ENCODE measurements at places on chromosomes 5 and 9.

- no peak for DNase-seq
Measured at GRCh38 chr5:158545949-158546530, 553.7 kb downstream of the EBF1 start.

DNA sequence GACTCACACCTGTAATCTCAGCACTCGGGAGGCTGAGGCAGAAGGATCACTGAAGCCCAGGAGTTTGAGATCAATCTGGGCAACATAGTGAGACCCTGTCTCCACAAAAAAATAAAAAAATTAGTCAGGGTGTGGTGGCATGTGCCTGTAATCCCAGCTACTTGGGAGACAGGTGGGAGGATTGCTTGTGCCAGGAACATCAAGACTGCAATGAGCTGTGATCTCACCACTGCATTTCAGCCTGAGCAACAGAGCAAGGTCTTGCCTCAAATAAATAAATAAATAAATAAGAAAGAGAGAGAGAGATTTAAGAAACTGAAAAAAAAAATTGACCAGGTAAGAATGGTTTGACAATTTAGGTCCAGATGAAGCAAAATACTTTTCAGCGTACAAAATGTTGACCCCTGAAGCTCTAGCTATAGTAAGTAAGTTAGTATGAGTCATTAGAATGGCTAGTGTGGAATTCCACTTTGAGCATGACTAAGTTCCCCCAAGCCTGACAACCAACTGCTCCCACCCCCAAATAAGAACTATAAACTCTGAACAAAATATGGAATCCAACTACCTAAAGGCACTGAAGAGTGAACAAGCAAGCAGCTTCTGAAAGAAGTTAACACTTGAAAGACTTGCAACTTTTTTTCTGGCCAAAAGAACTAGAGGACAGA is 217.8 kb upstream of the TLE4 start:
- no peak for DNase-seq

DNA sequence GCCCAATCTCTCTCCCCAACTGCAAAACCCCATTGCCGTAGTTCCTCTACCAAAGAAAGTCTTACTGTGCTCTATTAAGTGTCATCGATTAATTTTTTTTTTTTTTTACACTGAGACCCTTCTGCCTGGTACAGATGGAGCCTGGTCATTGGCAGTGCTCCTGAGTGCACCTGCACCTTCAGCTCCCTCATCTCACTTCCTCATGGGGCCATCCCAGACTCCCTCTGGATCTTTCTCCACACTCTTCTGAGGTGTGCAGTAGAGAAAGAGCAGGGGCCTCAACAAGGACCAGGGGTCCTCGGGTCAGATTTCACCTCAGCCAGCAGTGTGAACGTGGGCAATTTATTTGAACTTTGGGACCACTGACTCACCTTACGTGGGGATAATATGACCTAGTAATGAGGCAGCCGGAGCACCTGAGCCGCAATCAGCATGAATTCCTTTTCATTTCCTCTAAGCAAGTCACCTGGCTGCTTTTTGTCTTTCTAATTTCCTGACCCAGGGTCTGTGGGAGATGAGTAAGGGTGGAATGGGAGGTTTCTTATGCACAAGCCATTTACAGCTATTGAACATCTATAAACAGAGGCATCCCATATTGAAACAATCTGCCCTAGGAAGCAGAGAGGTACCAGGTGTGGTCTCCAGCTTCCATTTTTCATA is 22.3 kb upstream of the GABRP start:
- DNase-seq, result no peak

DNA sequence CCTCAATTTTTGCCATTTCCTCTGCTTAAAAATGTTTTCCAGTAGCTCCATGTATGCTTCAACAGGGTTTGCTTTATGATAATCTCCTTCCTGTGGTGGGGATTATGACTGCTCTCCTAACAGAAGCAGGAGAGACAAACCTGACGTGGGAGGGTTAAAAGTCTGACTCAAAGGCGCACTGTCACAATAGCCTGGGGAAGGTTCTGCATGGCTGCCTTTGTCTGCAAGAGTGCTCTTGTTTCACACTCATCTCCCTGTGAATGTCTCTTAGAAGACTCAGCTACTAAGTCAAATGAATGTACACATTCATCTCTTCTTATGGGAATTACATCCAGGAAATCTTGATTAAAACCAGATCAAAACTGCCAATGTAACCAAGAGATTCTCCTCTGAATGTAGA is 90.9 kb upstream of the MTAP start:
- no peak for DNase-seq

DNA sequence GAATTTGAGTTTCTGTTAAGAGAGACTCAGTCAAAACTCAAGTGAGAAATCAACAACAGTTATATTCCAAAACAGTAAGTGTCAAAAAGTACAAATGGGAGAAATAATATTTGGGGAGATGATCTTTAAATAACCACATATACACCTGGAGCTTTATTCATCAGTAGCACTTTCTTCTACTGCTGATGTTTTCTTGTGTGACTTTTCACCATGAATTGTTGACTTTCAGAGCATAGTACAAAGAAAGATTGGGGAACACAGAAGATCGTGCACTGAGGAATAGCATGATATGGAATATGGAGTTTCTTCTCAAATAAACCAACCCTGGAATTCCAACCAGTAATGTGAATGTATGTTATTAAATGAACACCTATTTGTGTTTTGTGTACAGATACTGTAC is 130.7 kb downstream of the MLLT3 start:
- no peak for DNase-seq

- no peak for DNase-seq
Measured at GRCh38 chr5:179759581-179760551, 27.2 kb downstream of the MAML1 start.

DNA sequence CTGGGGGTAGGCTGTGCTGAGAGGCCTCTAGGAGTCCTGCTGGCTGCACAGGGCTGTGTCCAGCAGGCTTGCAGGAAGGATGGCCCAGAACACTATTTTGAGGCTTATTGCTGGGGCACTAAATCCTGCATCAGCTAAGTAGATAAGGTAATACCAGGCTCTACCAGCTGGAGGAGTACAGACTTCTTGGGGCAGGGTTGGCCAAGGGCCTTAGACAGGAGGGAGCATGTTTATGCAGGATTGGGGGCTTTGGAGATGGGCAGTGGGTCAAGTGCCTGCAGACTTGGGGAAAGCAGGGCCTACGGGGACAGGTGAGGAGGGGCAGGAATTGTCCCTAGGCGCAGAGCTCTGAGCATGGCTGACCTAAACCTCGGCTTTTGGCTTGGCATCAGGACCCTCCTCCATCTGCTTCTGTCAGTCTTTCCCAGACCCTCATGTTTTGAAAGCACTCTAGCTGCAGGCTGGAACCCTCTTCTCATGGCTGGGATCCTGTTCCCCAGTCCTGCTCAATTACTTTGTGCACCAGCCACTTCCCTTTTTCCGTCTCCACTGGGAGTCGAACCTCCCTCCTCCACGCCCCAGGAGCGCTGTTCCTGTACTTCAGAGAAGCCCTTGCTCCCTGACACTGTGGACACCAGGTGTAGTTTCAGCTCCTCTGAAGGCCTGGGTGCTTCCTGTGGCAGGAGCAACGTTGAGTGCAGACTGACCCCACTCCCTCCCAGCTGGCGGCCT is 61.0 kb upstream of the SPTLC1 start:
- no peak for DNase-seq

GRCh38 chr5:176861276-176861675 is 37.9 kb downstream of the HK3 start:
- DNase-seq, result no peak

DNA sequence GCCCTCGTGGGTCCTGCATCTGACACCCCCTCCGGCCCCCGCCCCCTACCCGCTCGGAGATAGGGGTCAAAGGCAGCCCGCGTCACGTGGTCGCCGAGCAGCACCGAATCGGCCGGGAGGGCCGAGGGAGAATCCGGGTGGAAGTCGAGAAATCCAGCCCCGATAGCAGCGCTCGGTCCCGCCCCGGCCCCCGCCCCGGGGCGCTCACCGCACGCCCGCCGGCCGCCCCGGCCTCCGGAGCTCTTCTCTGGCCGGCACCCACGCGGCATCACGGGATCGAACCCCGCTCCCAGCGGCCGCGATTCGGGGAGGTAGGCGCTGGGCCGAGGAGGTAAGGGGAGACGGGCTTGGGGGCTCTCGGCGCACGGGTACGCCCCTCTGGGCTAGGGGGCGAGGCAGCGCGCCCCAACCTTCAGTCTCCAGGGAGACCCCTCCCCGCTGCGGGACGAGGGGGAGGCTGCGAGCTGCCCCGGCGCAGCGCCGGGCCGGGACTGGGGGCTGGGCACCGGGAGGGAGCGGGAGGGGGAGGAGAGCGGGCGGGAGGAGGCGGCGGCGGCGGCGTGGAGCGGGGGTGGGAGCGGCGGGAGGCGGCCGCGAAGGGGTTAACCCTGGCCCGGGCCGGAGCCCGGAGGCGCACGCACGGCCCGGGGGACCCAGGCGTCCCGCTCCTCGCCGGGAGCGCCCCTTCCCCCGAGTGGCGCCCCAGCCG is 22.1 kb upstream of the NDST1 start:
- no peak for DNase-seq

DNA sequence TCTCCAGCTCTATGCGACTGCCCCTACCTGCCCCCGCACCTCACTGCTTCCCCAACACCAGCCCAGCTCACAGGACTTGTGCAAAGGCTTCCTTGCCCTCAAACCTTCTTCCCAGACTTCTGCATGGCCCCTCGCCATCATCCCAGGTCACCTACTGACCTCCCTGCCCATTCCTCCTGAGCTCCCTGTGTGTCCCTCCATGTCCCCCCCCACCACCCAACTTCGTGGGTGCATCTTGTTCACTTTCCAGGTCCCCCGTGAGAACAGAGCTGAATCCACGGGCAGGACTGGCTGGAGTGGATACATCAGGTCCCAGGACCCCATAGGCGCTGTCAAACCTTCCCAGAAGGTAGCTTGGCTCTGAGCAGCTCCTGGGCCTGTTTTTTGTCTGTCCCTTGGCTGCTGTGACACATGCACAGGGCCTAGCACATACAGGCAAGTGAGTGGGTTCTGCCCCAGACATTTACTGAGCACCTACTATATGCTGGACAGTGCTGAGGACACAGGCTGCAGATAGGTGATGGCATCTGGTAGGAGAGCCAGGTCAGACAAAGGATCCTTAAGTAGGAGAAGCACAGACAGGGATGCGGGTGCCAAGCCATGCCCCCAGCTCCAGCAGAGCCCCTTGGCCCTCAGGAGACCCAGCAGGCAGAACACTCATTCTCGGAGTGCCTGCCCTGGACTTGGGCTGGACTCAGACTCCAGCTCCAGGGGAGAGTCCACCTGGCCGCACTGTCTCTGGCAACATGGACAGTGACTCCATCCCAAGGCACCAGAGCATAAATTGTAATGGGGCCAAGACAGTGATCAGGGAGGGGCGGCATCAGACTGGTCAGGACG is 15.0 kb downstream of the NINJ1 start:
- DNase-seq, result no peak

DNA sequence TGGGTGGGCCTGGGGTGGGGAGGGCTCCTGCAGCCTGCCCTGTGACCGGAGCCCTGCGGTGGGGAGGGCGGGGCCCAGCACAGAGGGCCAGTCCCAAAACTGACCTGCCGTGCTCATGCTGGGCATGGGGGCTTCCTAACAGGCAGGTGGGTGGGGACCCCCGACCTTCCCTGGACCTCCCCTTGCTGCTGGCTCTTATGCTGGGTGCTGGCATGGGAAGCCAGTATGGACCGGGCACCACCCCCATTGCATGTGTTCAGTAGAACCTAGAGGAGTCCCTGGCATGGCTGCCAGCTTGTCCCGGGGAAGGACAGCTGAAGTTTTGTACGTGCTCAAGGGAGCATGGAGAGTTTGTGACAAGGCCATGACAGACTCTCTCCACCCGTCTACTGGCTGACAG is 37.1 kb downstream of the WNK2 start:
- DNase-seq, result no peak

DNA sequence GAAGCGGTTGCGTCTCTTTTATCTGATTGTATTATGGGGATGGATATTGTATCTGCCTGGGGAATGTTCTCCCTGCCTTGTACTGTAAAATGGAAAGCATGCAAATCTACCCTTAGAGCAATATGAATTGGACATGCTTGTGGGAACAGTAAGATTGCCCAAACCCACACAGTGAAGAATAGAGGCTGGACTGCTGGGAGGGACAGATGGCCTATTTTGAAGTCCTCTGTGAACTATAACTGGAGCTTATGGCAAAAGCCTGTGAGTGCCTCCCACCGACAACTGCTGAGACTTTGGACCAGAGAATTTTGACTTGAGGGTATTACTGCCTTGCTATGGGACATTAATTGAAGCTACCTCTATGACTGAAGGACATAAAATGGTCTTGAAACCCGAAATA is 168.9 kb downstream of the ERCC6L2 start:
- no peak for DNase-seq

DNA sequence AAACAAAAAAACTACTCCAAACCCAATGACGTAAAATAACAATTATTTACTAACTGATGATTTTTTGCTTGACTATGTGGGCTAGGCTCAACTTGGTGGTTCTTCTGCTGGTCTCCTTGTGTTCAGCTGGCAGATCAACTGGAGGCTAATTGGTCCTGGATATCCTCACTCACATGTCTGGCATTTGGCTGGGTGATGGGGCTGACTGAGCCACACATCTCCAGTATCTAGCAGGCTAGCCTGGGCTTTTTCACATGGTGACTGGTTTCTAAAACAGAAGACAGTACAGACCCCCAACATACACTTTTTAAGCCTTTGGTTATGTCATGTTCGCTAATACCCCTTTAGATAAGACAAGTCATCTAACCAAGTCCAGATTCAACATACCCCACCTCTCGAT is 104.7 kb upstream of the PRRC1 start:
- DNase-seq, result no peak

DNA sequence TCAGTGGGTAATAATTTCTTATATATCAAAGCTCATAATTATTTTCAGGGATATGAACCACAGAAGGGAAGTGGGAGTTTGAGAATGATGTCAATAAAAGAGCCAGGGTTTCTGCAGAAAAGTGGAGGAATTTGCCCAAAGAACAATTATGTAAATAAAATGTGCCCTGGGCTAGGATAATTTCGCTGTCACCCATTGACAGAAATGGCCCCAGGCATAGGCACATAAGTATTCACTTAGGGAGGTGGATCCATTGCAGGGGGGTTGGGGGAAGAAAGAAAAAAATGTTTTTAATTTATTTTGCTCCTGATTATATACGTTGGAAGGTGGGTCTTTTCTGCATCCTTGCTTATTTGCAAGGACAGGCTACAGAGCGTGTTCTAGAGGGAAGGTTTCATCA is 135.1 kb upstream of the IRX2 start:
- no peak for DNase-seq

DNA sequence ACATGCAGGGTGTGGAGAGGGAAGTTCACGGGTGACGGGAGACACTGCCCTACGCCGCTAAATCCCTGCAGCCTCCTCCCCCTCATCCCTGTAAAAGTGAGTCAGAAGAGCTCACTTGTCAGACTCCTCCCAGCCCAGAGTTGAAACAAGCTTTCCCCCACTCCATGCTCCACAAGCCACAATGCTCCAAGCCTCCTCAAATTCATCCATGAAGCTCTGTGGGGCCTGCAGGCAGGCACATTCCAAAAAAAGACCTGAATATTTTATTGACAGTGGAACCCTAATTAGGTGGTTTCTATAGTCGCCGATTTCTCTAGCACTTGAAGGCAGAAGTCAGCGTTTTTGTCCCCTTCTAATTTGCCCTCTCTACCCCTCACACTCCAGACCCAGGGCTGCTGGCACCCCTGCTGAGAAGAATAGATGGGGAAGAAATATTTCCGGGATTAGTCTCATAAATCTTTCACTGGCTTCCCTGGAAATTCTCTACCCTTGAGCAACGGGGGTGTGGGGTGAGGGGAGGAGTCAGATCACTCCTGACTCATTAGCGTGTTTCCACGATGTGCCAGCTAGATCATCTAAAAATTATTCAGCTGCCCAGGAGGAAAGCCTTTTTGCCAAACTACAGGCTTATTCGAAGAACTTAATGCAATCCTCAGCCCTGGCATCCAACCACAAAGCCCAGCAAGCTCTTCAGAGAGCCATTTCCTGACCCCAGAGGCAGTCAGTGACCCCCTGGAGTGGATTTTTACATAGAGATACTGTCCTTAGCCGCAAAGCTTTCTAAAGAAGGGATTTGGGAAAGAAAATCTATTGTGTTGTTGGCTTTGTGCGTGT is 97.1 kb downstream of the ENC1 start:
- no peak for DNase-seq

Measured in KG1 (cell line).